ENCODE measurements at places on chromosomes 2 and 18.

GRCh38 chr18:32707147-32707546 lies 65.7 kb downstream of the KLHL14 start:
- no peak for DNase-seq

DNA sequence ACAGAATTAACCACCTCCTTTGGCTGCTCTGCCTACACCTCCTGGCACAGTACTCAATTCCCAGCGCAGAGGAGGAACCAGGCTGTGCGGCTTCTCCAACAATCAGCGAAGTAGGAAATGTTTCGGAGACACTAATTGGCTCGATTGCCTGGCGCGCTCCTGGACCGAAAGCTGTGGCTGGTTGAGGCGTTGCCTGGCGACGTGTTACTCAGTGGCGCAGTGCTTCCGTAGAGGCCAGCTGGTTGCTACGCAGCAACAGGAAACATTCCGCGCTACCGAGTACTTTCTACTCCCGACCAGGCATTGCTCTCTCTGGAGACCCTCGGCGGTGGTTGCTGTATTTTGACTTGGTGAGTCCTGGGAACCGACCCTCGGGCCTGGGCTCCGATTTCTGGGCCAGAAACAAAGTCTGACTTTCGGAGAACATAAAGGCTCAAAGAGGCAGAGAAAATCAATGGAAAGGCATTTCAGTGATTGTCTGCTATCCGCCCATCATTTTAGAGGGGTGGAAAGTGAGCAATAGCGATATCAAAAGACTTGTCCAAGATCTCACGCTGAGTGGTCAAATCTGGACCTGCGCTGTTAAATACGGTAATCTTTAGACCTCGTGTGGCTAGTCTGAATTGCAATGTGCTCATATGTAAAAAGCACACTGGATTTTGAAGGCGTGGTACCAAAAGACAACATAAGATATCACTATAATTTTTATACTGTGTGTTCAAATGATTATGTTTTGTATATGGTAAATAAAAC lies at the start of gene DNAH6:
TSS of gene DNAH6 (plus strand) at position 265 of the 753 bp plus-strand sequence. CDS start 1,329 bp downstream, outside the sequence.
- peak; percentile 84 for DNase-seq

DNA sequence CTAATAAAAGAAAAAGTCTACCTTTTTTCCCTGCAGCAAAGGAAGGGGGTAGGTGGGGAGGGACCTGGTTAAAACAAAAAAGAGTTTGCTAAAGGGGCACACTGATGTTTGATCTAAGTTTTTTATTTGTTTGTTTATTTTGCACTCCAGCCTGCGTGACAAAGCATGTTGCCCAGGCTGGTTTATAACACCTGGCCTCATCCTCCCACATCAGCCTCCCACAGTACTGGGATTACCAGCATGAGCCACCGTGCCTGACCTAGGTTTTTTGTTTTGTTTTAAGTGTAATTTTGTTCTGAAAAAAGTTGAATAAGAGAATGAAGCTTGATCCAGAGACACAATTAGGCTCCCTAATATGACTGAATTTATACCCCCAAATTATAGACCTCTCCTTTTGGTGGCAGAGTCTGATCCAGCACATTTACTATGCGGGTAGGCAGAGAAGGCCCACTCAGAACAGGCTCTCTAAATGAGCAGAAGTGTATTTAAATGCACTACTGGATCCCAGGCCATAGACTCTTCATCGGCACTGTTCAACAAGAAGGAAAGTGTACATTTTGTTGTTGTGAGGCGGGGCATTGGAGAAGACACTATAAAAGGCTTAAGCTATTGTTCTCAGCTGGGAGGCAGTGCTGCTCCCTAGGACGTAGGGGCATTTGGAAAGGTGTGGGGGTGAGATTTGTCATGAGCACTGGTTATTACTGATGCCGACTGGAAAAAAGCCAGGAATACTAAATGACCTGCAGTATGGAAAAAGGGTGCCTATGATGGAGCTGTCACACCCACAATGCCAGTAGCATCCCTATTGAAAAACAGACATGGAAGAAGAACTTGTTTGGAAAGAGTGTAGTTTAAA lies 32.4 kb downstream of the MRPS9 start:
- no peak for DNase-seq

DNA sequence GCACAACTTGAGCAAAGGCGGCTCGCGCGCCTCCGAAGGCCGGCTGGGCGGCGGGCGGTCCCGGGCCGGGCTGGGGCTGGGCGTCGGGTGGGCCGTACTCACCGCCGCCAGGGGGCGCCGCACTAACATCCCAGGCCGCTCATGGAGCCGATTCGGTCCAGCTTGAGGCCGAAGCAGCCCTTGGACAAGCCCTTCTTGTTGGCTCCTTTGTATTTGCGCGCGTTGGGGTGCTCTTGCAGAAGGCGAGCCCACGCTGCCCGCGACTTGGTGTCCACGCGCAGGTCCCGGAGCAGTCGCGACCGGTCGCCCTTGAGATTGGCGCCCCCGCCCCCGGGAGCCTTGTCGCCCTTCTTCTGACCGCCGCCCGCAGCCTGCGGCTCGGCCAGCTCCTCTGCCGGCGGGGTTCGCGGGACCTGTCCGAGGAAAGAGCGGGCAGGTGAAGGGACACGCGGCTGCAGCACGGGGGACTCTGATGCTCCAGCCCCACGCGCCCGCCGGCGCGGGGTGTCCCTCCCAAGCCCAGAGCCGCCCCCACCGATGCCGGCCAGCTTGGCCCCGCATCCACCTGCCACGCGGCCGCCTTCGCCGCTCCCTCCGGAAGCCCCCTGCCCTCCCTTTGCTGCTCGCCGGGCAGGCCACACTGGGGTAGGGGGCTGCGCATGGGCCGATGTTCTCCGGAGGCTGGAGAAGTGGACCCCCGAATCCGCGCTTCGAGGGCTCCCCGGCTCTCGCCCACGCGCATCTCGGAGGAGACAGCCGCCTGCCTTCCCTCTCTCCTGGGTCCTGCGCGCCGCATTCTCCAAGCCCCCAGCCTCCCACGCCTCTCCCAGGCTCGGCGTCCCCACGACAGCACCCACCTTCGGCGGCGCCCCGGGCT lies 655 bp downstream of the NPPC start:
- peak; percentile 85 for DNase-seq

DNA sequence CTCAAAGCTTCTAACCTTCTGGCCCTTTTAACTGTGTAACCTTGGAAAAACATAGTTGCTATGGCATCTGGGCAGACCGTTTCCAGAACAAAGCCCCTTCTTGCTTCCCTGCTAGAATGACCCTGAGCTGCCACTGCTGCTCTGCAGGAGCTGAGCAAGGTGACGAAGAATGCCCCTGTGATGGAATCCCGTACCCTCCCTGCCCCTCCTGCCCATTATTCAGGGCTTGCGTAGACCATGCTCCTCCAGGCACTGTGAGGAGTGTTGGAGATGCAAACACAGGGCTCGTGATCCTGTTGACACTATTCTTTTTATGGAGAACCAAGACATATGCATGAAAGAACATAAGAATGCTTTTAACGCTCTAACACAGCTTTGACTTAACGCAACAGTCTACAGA lies 191.1 kb downstream of the CDH2 start:
- DNase-seq = no peak

DNA sequence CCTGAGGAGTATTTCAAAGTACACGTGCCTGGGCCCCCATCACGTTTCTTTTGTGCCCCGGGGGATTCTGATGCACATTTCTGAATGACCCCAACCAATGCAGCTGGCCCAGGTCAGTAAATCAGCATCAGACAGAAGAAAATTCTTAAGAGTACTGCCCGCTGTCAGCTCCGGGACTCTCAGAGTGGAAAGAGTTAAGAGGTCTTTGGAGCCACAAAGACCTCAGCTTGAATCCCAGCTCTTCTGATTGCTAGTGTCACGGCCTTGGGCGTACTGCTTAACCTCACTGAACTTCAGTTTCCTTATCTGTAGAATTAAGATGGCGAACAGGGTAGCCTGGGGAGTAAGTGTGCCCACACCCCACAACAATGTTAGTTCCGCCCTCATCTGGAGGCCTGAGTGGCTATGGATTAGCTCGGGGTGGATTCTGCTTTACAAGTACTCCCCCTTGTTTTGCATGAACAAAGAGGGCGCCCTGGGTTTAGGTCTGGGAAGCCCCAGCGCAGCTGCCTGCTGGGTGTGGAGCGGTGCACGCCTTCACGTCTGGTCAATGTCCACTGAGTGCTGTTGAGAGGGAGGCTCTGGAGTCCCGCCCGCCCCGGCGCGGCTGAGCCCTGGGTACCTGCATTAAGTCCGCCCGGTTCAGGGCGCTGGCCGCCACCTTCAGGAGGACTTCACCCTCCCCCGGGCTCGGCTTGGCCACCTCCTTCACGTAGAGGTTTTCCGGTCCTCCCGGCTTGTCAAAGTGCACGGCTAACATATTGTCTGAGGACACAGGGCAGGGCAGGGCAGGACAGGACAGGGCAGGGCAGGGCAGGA lies 858 bp downstream of the TP53I3 start:
- DNase-seq = no peak

DNA sequence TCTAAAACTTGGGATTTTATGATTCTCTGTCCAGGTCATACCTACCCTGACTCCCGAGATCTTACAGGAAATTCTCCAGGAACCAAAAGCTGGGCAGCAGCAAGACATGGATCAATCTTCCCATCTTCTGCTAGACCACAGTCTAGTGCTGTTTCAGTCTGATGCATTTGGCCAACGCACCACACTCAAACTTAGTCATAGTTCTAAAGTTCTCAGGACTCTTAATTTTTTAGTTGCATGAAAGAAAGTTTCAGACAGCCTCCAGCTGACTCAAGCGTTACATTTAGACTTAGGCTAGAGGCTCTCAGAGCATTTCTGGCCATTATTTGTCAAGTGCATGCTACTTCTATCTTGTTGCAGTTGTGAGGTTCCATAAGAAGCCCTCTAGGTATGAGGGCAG lies 230.1 kb upstream of the CCDC150 start:
- no peak for DNase-seq

- DNase-seq = no peak
These were observed 257.6 kb downstream of the ANKRD30B start for GRCh38 chr18:15005313-15006130.

GRCh38 chr2:151381266-151381665 lies 23.9 kb downstream of the TNFAIP6 start:
- no peak for DNase-seq

GRCh38 chr2:165390875-165391274 lies 78.6 kb upstream of the CSRNP3 start:
- DNase-seq = no peak

- DNase-seq = no peak
These were observed 7.4 kb downstream of the SCN3A start for GRCh38 chr2:165196411-165196810.

DNA sequence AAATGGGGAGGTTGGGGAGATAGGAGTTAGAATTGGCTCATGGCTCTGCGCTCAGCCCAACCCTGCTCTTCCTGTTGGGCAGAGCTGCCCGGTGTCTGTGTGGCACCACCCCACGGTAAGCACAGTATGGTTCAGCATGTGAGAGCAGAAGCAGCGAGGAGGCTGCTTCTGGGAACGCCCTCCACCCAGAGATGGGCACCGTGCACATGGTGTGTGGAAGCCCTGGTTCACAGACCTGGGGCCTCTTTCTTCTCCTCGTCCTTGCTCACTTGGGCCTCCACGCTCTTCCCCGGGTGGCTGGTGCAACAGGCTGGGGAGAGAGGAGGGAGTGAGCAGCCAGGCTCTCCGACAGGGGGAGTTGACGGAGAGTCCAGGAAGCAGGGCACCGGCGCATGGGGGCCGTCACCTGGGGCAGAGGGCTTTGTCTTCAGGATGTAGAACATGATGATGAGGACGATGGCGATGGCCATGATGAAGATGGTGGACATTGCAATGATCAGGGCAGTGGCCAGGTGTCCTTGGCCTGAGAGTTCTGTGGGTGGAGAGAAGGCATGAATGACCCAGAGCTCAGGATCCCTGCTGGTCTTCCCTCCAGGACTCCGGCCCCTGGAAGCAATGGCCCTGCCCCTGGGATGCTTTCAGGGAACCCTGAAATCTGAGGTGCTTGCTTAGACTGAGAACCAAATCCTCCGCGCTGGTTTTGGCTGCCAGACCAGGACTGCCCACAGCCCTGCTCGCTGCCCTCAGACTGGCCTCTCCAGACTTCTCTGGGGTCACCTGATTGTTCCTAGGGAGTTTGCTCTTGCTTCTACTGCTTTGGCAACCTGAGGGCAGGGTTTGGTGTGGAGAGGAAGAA lies 78.3 kb downstream of the EDAR start:
- no peak for DNase-seq

- no peak for DNase-seq
These were observed 890.2 kb upstream of the VRK2 start for GRCh38 chr2:57156231-57156924.

- no peak for DNase-seq
These were observed 397.1 kb upstream of the CDH20 start for GRCh38 chr18:60936101-60936500.

DNA sequence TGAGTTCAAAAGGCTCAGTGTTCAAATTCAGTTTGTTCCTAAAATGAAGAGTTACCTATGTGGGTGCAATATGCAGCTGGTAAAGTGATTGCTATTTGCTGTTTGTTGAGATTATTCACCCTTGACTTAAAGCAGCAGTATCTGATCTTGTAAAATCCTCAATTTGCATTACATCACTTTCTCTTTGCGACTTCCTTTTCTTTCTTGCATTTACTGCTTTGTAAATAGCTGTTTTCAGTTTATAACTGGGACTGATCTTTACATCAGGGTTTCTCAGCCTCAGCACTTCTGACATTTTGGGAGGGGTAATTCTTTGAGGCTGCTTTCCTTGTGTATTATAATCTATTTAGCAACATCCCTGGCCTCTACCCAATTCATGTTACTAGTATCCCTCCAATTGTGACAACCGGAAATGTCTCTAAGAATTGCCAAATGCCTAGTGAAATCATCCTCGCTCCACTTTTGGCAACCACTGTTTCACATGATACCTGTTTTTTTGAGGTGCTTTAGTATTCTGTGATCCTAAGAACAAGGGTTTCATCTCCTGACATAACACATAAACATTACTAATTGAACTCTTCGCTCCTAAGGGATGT lies 12.1 kb upstream of the ERCC3 start:
- DNase-seq = no peak

GRCh38 chr2:20593072-20594034 lies 57.5 kb downstream of the HS1BP3 start:
- peak; percentile 18 for DNase-seq

DNA sequence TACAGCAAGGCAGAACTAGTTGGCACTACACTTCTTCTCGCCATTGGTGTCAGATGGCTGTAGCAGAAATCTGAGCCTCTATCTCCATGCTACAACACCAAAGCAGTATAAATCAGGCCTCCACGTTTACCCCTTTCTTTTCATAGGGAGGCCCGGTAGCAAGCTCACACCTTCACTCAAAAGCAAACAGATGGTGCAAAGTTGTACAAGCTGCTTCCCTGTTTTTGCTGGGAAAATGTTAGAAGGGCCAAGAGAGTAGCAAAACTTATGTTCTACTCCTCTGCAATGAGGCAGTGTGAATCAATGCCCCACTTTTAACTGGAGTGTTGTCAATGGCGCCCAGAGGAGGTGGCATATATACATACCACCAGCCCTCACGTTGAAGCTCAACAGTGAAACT lies 369.6 kb upstream of the NRXN1 start:
- DNase-seq = no peak
